ENCODE measurements at places on chromosomes 7 and 10.

- DNase-seq, result no peak
Measured at GRCh38 chr10:89985446-89985845, 284.1 kb downstream of the KIF20B start.

GRCh38 chr7:152674860-152675758 is 832 bp downstream of the XRCC2 start:
- no peak for DNase-seq

GRCh38 chr10:108990441-108990840 is 932.9 kb downstream of the XPNPEP1 start:
- DNase-seq, result no peak

DNA sequence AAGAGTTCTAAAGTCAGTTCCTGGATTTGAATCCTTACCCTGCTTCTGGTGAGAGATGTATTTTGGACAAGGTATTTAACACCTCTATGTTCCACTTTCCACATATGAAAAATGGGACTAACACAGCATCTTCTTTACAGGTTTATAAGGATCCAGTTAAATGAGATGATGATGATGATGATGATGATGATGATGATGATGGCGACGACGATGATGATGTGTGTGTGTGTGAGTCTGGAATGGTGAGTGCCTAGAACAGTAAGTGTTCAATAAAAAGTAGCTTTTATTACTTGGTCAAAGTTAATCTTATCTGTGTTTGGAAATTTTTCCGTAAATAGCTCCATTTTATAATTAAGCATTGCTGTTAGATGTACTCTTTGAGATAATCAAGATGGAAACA is 248.3 kb upstream of the SLC26A5 start:
- DNase-seq, result no peak

DNA sequence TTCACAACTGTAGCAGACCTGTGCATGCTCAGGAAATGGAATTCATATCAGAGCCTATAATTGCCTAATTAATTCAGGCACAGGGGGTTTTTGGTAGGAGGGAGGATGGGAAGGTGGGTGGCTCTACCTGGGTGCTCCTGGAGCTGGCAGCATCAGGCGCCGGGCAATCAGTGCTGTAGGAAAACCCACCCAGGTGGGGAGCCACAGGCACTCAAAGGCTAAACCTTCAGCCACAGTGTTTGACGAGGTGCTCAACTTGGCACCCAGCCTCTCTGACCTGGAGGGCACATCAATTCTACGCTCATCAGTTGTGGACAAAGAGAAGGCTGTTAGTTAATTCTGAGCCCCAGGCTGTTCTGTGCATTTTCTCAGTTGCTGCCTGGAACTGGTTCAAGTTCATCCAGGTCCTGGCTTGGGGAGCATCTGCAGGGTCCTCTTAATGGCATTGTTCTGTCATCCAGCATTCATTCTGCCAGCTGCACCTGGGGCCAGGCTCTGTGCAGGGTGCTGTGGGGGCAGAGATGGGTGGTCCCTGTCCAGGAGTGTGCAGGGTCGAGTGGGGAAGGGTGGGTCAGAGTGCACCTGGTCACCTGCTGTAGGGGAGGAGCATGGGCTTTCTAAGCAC is 54.1 kb upstream of the NPTX2 start:
- DNase-seq, result no peak

GRCh38 chr10:71138166-71138830 is 74.1 kb upstream of the UNC5B start:
- no peak for DNase-seq

GRCh38 chr10:116608686-116609594 is 11.8 kb upstream of the PNLIPRP2 start:
- DNase-seq, result no peak

DNA sequence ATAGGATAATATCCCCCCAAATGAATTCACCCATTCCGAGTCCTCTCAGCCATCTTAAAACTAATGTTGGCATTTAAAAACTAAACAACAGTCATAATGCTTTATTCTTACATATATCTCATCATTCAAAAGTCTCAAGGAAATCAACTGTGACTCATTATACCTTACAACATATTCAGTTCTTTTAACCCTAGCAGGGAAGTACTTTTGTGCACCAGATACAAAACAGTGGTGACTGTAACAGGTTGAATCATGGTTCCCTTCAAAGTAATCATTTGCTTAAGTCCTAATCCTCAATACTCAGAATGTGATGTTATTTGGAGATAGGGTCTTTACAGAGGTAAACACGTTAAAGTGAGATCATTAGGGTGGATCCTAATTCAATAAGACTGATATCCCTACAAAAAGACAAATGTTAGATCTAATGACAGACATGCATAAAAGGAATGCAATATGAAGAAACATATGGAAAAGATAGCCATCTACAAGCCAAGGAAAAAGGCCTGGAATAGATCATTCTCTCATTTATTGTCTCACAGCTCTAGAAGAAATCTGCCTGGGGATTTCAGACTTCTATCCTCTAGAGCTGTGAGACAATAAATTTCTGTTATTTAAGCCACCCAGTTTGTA is 42.3 kb downstream of the RELN start:
- no peak for DNase-seq

DNA sequence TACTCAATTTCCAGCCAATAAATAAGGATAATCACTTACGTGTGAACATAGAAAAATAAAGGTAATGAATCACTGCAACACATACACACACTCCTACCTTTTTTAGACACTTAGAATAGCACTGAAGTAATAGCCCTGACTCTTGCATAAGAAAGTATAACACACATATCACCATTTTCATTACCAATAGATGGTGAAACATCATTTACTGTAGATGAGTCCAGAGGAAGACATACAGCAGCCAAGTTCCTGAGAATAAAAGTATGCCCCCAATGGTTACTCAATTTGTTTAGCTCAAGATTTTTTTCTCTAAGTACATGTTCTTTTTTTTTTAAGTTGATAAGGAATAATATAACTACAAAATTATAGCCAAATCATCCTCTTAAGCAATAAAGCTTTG is 316.3 kb downstream of the PARD3 start:
- no peak for DNase-seq

GRCh38 chr10:70147259-70147625 is 742 bp upstream of the TYSND1 start:
- no peak for DNase-seq

GRCh38 chr10:74672430-74673165 is 153.8 kb upstream of the KAT6B start:
- DNase-seq, result no peak

GRCh38 chr10:71218046-71218650 is 5.8 kb downstream of the UNC5B start:
- DNase-seq, result no peak

DNA sequence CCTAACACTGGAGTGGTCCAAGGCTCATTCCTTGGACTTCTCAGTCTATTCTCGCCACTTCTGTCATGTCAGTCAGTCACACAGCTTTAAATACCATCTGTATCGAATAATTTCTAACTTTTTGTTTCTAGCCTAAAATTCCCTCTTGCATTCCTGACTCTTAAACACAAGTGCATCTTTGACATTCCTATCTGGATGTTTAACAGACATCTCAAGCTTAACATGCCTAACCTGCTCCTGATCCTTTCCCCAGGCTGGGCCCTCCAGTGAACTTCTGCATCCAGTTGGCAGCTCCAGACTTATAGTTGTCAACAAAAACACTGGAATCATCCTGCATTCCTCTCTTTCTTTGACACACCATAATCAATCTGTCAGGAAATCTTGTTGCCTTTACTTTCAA is 4.5 kb upstream of the ABCB4 start:
- DNase-seq, result no peak

DNA sequence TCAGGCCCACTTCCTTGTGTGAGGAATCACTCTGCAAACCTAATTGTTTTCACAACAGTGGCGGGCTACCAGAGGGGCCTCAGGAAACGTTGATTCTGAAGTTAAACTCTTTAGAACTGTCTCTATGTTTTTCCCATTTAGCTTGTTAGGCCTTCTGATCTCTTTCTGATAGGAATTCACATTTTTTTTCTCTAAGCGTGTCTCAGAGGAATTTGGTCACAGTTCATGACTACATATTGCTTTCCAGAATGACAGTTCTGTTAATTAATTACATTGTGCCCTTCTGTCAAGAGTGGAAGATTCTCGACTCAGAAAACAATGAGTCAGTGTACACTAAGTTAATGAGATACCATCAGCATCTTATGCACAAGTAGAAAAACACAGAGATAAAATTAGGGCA is 469.2 kb upstream of the C7orf33 start:
- no peak for DNase-seq

DNA sequence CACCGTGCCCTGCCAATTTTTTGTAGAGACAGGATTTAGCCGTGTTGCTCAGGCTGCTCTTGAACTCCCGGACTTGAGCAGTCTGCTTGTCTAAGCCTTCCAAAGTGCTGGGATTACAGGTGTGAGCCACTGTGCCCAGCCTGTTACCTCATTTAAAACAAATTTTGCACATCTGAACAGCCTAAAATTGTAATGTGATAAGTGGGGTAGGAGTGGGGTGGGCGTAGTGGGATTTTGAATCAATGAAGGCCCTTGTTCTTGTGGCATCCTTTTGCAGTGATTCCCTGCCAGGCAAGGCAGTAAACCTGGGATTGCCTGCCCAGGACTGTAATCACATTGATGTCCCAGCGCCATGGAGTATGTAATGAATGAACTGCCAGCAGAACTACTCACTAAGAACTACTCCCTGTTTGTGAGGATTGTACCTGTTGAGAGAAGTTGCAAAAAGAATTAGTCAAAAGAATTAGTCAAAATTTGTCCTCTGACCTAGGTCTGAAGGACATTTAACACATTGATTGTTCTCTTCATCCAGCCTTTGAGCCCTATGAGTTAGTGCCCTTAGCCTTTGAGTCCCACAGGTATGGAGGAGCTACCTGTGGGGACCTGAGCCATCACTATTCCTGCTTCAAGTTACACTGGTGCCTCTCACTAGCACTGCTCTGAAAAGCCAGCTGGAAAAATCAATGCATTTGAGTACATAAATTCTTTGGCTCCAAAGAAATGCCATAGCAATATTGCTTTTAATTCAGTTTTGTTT is 5.3 kb downstream of the RPS24 start:
- DNase-seq, result no peak

GRCh38 chr7:97011104-97011503 is 5.8 kb downstream of the DLX6 start:
- no peak for DNase-seq

DNA sequence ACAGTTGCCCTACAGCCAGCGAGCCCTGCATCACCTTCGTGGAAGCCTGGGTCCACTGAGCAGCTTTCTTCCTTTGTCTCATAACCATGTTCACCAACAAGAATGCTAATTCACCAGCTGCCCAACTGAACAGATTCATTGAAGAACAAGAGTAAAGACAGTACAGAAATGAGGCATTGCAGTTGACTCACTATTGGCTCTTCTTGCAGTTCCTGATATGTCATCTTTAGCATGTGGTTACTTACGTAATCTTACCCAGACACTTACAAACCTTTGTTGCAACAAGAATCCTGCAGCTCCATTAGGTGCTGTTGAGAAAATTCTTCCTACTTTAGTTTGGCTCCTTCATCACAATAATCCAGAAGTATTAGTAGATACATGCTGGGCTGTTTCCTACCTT is 174.0 kb upstream of the TPK1 start:
- no peak for DNase-seq

DNA sequence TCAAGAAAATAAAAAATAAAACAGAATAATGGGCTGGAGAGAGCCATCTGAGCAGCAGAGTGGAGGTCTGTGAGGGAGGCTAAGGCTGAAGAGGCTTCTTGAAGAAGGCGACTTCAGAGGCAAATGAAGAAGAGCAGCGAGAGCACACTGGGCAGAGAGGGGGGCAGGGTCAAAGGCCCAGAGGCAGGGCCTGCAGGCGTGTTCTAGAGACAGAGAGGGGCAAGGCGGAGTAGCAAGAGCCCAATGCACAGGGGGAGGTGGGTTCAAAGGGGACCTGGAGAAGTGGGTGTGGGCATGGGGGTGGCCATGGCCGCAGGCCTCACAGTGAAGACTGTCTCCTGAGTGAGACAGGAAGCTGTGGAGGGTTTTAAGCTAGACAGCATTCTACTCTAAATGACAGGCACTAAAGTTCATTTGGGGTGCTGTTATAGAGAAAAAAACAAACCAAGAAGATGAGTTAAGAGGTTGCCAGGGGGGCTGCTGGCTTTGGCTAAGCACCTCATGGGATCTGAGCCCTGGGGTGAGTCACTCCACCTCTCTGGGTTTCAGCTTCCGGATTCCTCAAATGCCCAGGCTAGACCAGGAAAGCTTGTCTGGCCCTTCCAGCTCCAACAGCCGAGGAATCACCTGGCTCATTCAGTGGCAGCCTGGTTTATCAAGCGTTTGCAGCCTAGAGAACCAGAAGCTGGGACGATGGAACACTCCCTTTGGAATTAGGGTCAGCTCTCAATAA is 81.7 kb downstream of the DLG5 start:
- no peak for DNase-seq

DNA sequence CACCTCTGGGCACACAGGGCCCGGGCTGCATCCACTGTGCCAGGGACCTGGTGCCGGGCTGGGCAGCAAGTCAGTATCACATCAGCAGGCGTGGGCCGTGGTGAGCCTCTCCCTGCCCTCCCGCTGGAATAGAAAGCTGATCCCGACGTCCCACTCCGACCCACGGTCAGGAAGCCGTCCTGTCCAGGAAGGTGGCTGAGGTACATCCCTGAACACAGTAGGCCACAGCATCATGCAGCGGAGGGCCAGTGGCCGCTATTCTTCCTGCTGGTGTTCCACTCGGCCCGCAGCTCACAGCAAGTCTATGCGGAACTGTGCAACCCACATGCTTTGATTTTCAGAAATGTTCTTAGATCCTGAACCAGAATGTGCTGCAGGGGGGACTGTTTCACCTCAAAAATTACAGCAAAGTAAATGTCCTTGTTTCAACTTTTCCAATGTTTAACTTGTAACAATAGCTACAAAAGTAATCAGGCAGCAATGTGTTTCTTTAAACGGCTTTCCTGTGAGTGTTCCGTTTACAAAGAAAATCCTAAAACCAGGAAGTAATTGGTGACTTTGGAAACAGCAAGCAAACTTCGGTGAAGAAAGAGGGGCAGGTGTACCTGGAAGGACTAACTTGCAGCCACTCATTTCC is 676 bp upstream of the GPR146 start:
- no peak for DNase-seq

GRCh38 chr7:108973075-108973474 is 403.4 kb downstream of the DNAJB9 start:
- no peak for DNase-seq

DNA sequence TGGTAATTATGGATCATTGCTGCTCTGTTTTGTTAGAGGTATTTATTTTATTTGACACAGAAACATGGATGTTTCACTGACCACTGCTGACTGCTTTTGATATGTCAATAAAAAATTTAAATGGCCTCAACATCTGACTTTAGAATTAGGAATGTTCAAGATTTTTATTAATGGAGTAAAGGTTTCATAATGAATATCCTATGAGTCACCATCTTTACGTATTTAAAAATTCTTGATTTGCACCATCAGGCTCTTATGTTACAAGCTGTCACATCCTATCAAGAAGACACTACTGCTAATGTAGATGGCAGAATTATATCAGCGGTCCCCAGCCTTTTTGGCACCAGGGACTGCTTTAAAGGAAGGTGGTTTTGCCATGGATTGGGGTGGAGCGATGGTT is 578.7 kb upstream of the NRP1 start:
- no peak for DNase-seq

Measured in stimulated activated CD4-positive, alpha-beta T cell treated with anti-CD3 and anti-CD28 coated beads, Interleukin-15, amount 100 ng/mL, for 1 hour (primary cell).